ENCODE measurements at places on chromosomes 5 and 9.

GRCh38 chr5:72167257-72167656, 60.0 kb downstream of the MAP1B start:
- no peak for DNase-seq

DNA sequence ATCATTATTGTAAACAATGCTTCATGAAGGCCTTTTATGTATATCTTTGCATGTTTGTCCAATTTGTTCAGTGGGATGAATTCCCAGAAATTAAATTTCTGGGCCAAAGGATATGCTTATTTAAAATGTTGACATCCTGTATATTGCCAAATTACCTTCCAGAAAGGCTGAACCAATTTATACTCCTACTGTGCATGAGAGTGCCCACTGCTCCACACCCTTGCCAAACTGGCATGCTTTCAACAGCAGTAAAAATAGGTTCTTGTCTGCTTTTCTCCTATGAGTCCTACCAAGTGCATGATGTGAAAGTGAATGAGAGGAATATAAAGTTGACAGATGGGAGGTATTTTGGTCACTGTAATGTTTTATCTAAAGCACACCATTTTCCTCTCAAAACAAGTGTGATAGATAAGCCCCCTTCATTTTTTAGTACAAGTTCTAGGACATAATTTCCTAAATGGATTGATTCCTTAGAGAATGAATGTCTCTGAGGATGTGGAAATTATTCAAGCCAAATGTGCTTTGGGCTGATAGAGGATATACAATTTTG, 70.5 kb upstream of the ERBIN start:
- DNase-seq, result no peak

- DNase-seq, result no peak
Measured at GRCh38 chr9:88957526-88957925, 33.7 kb upstream of the S1PR3 start.

- DNase-seq, result peak; percentile 35
Measured at GRCh38 chr5:78509884-78510769, 138.4 kb downstream of the LHFPL2 start.

DNA sequence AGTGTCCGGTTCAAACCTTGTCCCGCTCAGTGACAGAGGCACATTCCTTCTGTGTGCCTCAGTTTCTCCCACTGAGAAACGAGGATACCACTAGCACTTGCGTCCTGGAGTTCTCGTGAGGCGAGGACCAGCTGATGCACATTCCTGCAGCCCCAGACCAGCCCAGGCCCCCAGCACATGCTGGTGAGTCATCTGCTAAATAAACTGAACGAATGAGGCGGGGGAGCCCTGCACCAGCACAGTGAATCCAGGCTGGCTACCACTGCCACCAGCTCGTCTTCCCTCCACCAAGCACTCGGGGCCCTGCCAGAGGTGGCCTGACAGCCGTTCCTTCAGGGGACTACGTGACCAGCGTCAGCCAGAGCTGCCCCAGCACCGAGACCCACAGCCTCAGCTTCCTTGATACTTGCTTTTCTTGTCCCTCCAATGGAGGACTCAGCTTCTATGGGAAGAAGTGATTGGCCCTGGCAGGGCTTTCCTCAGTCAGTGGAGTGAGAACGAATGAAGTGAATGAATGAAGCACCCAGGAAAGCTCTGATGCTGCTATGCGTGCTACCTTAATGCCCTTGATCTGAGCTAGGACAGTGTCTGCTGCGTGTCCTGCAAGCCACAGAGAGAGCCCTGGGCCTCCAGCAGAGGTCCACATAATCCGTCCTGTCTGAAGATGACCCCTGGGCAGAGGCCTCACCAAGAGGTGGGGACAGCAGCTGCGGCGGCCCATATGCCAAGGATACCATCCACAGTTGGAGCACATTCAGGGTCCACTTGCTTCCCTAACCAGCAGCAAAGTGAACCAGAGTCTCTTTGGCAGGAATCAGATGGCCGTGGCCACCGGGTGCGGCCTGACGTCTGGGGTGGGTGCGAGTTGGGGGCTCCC, 13.5 kb upstream of the BARX1 start:
- DNase-seq, result no peak

GRCh38 chr5:168851902-168852321, 272.7 kb upstream of the PANK3 start:
- DNase-seq, result no peak

DNA sequence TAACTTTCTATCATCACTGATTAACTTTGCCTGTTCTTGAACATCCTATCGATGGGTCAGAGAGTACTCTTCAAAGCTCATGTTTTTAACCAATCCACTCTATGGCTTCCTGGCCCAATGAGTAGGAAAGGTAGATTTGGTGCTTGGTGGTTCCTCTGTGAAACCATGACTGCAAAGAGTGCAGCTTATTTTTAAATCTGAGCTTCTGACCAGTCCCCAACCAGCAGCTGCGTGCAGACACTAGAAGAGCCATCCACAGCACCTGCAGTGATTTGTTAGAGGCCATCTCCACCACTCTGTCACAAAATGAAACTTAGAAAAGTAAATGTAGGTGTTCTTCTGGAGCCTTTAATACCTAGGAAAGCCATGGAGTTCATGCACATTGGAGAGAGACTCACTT, 107.3 kb upstream of the WWC1 start:
- DNase-seq, result no peak

GRCh38 chr9:534886-535285, 306.6 kb upstream of the DMRT1 start:
- no peak for DNase-seq

DNA sequence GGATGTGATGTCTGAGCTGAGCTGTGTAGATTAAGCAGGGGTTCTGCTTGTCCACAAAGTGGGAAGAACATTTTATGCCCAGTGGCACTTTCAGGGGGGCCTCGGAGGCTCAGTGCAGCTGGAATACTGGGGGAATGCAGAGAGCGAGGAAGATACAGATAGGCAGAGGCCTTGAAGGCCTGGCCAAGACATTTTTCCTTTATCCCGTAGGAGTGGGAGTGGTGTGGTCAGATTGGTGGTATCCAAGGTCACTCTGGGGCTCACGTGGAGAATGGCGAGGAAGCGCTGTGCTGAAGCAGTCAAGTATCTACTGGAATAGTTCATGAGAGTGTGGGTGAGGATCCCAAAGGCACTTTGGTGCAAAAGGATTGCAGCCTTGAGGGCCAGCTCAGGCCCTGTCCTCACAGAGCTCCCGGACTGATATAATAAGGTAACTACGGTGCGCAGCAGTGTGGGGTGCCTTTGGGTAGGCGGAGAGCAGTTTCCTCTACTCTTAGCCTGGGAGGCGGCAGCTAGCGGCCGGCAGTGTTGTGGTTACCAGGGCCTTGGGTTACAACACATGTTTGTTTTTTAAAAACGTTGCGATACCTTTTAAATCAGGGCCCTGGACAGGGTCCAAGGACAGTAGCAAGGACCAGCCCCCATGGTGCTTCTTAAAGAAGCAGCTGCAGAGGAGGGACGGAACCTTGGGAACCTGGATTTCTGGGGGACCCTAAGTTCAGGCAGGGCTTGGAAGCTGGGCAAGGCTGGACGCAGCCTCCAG, 10.8 kb upstream of the CCDC69 start:
- DNase-seq, result no peak

- no peak for DNase-seq
Measured at GRCh38 chr5:67896930-67897313, 318.6 kb upstream of the PIK3R1 start.

GRCh38 chr9:136086951-136087740, 7.9 kb downstream of the NACC2 start:
- DNase-seq, result no peak

GRCh38 chr9:98007251-98007928, 24.2 kb downstream of the ANP32B start:
- DNase-seq, result no peak

DNA sequence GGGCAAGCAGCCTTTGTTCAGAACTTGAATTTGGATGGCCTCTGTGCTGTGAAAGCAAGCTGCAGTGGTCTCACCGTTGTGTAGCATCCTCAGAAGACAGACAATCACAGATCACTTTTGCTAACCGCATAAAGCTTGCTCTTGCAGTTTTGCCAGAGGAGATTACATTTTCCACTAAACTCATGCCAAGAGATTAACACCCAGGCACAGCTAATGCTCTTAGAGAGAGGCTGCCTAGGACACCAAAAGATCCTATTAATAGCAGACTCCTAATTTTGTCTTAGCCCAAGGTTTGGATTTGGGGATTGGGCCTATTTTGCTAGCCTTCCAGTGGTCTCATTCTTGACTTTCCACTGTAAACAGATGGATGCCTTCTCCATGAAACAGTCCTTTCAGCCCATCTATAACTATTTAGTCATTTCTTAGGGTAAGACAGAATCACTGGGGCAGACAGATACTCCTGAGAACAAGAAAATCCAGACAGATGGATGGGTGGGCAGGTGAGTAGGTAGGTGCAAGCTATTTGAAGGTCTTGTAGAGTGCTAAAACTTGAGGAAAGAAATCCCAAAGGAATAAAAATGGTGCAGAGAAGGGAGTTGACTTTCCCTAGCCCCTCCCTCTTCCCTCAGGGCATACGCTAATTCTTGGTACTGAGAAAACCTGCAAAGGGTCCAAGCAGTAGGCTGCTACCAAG, 506.2 kb downstream of the SPOCK1 start:
- no peak for DNase-seq

GRCh38 chr5:168947212-168947868, 353.6 kb downstream of the SLIT3 start:
- peak; percentile 49 for DNase-seq

GRCh38 chr9:89077519-89077918, 86.3 kb downstream of the S1PR3 start:
- no peak for DNase-seq

- DNase-seq, result no peak
Measured at GRCh38 chr5:29002481-29002880, 1964.1 kb upstream of the CDH9 start.

GRCh38 chr5:94640176-94640575, 21.7 kb downstream of the SLF1 start:
- DNase-seq, result no peak

DNA sequence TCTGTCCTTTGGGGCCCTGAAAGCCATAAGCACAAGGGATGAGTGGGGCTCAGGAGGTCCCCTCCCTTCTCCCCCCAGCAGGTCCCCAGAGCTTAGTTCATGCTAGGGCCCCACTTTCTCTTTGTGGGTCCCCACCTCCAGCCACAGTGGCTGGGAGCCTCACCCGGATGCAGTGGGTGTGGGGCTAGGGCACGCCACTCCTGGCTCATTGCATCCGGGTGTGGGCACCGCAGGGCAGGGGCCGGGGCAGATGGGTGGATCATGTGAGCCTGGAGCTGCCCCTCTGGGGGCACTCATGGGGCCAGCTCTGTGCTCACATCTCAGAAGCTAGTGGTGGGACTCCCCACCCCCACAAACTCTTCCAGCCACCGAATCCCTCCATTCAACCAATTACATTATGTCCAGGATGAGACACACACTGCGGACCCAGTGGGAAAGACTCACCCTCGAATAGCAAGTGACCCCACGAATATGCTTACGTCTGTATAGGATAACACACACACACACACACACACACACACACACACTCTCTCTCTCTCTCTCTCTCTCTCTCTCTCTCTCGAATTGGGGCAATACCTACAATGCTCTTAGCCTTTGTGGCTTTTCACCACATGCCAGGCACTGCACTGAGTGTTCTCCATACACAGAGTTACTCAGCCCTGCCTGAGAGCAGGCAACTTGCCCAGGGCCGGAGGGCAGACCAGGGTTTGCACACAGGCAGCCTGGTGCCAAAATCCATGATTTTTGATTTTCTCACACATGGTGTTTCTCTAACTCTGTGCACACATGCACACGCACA, 16.8 kb upstream of the PHYKPL start:
- DNase-seq, result no peak

DNA sequence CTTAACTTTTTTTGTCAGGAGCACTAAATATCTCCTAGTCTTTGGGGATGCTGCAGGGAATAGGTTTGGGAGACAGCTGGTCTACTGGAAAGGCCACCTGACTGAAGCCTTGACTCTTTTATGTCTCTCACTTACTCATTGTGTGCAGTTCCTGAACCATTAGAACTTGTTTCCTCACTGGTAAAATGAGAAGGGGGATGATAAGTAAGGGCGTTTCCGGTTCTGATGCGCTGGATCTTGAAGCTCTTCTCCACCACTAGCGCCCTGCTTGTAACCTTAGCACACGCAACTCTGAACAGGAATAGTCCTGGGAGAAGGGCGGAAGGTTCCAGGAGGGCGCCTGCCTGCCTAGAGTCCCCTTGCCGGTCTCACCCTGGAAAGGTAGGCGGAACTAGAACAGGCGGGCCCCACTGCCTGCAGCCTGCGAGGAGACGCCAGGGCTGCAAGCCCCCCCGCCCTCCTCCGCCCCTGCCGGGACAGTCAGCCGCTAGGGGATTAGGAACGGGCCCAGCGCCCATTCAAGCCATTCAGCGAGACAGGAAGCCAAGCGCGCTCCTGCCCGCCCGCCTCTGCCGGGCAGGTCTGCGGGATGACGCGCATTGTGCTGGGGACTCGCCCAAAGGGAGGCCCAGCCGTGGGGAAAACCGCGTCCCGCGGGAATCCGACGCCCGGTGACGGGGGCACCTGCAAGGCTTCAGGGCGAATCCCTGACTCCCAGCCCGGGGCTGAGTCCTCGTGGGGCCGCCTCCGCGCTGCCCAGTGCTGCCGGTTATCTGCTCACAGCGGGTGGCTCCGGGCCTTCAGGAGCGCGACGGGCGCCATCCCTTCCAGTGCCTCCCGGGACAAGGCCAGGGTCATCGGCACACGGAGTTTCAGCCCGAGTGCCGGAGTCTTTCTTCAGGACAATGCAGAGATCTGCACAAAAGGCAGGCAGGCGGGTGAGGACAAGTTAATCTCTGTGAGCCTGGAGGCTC, 44.0 kb upstream of the XPA start:
- no peak for DNase-seq

GRCh38 chr5:74810915-74811314, 43.9 kb downstream of the NSA2 start:
- DNase-seq, result no peak

DNA sequence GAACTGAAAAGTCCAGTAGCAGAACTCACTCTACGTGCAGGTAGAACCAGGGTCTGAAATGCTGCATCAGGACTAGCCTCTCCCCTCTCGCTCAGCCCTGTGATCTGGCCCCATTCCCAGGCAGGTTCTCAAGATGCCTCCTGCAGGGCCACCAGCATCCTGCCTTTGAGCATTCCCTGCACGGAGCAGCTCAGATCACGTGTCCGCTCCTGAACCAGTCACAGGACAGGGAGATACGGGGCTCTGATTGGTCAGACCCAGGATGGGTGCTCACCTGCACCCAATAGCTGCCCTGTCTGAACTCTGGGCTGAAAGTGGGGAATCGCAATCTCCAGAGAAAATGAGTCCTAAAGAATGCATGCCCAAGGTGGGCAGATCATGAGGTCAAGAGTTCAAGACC, 50.8 kb downstream of the NEURL1B start:
- DNase-seq, result no peak

- DNase-seq, result no peak
Measured at GRCh38 chr9:5805478-5805877, 27.4 kb downstream of the ERMP1 start.

DNA sequence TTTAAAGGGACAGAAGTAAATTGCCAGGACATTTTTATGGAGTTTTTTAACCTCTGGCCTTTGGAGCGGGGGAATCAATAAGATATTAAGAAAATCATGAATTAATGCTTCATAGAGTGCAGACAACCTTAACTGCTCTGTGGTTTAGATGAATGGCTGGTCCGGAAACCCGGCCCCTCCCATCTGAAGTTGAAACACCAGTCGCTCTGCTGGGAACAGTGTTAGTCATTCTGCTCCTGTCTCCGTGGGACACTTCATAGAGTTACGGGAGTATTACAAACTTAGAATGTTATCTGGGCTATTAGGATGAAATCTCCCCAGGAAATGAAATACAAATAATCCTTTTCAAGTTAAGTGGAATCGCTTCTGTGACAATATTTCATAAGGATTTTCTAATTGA, 110.1 kb upstream of the IRX2 start:
- DNase-seq, result no peak
